Regular cardiac myocyte (primary cell): ENCODE measurements at places on chromosomes 13 and 19. TPM values are rescaled to one million over a fixed set of nuclear protein-coding genes. Genes with fewer than 3 reads are reported as not detected.

FGF21 gene
- not detected in 2 replicates for total RNA-seq

ZNF416 gene
- total RNA-seq, result 6.5 and 6.7 TPM in 2 replicates

UPK1A gene
- total RNA-seq, result under 0.01 TPM in 1 of 2 replicates, not detected in the other

CDC42EP5 gene
- total RNA-seq, result 5.2 and 15.8 TPM in 2 replicates

ZNF546 gene
- total RNA-seq, result 6.7 and 7.6 TPM in 2 replicates
